ENCODE measurements at places on chromosomes 7 and 10.

GRCh38 chr7:131889572-131890150 is 333.2 kb upstream of the PODXL start:
- DNase-seq: no peak

DNA sequence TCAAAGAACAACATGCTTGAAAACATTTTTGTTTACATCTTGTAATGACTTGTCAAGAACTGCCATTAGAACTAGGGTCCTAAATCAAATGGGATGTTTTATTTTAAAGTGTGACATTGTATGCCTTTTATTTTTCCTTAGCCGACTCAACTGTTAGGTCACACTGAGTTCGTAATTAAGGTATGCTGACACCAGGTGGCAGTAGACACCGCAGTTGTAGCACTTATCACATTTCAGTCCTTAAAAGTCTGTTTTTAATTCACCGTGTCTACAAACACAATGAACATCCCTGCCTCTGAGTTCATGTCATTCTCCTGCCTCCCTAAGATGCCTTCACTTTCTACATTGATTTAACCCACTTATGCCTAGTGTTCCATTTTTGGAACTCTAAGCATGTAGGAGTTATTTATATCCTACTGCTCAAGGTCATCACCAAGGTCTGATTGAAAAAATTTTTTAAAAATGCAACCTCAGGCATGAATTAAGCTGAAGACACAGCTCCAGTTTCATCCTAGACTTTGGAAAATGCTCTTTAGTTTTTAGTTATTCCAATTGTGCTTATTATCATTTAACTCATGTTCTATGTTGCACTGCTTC is 186.1 kb downstream of the BMPER start:
- DNase-seq: no peak

DNA sequence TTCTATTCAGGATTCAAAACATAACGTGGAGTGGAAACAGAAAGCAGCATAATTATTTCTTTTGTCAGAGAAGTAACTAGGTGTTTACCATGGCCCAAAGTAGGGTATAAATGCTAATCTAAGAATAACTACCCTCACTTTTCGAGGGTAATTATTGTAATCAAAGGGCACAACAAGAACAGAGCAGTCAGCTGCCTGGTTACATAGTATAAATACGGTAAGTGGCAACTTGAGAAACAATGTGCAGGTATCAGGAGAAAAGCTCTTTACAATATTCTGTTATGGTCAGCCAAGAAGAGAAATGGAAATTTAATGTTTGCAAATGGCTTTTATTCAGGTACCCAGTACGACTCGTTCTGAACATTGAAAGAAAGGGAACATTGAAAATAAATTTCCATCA is 242.0 kb upstream of the NPY start:
- DNase-seq: no peak

GRCh38 chr7:113188396-113188795 is 70.0 kb upstream of the SMIM30 start:
- DNase-seq: no peak

GRCh38 chr10:73252445-73253224 is at the start of gene MRPS16:
Gene MRPS16, minus strand, starts transcription at chr10:73252644. Its CDS starts 162 bp downstream, at chr10:73252482.
- DNase-seq: peak; percentile 95

DNA sequence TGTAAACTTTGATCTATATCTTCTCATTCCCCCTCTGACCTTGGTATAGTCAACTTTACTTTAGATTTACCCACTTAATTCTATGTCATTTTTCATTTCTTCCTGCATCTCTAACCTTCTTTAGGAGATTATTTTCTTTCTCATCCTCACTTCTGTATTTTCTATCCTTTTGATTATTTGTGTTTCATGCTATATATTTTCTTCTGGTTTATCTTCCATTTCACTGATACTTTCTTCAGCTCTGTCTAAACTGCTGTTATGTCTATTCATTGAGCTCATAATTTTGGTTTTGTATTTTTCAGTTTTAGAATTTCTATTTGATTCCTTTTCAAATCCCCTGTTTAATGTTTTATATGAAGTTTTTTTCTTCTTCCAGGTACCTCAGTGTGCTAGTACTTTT is 171.1 kb upstream of the LYZL1 start:
- no peak for DNase-seq

GRCh38 chr7:123242467-123243092 is 42.8 kb upstream of the SLC13A1 start:
- no peak for DNase-seq

GRCh38 chr7:133139350-133139749 is 57.5 kb upstream of the CHCHD3 start:
- DNase-seq: no peak
